Activated CD4-positive, alpha-beta T cell treated with anti-CD3 and anti-CD28 coated beads, Interleukin-2, amount 10 ng/mL, durations not matched to agents 7 days and 5 days (primary cell): ENCODE measurements at places on chromosomes 7 and 10. TPM values are rescaled to one million over a fixed set of nuclear protein-coding genes. Genes with fewer than 3 reads are reported as not detected.
A peak's percentile ranks its signal among the peaks of the same experiment; 100 is the strongest.

- H3K27me3 ChIP-seq: no peaks in the 10 kb centered on the region
- H3K27ac ChIP-seq: no peak overlapping the region
- peaks cover 53% of the 10 kb centered on the region for H3K36me3 ChIP-seq
- H3K4me3 ChIP-seq: no peak overlapping the region
These were observed 9.3 kb upstream of the SPOCK2 start for GRCh38 chr10:72097448-72098300.

- H3K4me3 ChIP-seq: no peak overlapping the region
- H3K4me1 ChIP-seq: peaks cover 31% of the 10 kb centered on the region
- peaks cover 30% of the 10 kb centered on the region for H3K27me3 ChIP-seq
- H3K36me3 ChIP-seq: no peaks in the 10 kb centered on the region
- no peak for DNase-seq
These were observed 46.8 kb downstream of the CH25H start for GRCh38 chr10:89160339-89160738.

DNA sequence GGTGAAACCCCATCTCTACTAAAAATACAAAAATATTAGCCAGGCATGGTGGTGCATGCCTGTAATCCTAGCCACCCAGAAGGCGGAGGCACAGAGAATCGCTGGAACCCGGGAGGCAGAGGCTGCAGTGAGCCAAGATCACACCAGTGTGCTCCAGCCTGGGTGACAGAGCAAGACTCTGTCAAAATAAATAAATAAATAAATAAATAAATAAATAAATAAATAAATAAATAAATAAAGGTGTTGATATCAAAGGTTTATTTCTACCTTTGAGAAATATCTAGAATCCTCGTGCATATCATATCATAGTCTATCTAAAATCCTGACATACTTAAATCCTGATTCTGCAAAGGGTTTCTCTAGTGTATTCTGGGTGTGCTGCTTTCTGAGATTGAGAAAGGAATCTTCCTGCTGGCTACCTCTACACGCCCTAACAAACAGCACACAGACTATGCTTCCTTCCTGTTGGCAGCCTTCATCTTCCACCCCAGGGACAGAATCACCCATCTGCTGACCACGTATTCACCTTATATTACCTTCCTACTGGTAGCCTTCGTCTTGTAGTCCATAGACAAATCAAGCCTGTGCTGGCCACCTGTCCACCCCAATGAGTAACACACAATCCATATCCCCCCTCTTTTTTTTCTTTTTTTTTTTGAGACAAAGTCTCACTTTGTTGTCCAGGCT is 8.7 kb downstream of the ABLIM1 start:
- no peak overlapping the region for H3K4me3 ChIP-seq
- H3K4me1 ChIP-seq: peaks cover 12% of the 10 kb centered on the region
- no peaks in the 10 kb centered on the region for H3K36me3 ChIP-seq
- H3K27me3 ChIP-seq: no peaks in the 10 kb centered on the region
- no peak overlapping the region for H3K27ac ChIP-seq

DNA sequence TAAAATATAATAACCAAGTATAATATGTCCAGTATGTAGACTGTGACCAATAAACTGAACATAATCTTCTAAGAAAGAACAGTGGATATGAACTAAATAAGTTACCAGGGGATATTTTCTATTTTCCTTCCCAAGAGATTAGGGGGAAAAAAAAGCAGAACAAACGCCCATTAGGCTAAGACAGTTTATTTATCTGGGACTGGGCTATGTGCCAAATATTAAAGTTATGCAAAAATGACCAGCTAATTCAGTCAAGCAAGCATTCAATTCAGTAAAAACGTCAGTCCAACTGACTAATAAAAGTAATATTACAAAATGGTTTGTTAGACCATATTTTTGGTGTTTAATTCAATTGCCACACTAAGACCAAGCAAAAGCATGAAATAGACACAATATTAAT is 122.2 kb downstream of the TSPAN12 start:
- DNase-seq: no peak
- no peaks in the 10 kb centered on the region for H3K4me1 ChIP-seq
- H3K4me3 ChIP-seq: no peak overlapping the region
- no peak overlapping the region for H3K27ac ChIP-seq
- no peaks in the 10 kb centered on the region for H3K36me3 ChIP-seq

DNA sequence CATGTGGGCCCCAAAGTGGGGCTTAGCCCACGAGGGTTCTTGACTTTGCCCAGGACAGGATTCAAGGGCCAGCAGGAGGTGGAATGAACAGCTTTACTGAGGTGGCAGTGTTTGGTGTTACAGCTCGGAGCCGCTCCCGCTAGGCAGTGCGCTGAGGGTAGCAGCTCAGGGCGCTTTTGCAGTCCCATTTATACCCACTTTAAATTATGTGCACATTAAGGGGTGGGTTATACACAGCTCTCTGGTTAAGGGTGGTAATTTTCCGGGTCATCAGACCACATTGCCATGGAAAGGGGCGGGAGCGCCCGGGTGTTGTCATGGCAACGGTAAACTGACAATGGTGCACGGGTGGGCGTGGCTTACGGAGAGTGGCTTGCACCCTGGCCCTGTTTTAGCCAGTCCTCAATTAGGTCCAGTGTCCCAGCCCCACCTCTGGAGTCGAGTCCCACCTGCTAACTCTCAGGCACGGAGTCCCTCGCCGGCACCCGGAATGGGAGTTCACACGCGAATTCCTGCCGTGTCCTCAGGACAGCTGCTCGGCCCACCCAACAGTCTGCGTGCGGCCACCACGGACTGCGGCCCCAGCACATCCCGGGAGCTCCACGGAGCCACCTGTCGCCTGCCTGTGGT is 58.2 kb upstream of the PDGFA start:
- DNase-seq: no peak
- H3K36me3 ChIP-seq: peaks cover 4% of the 10 kb centered on the region
- no peaks in the 10 kb centered on the region for H3K27me3 ChIP-seq

DNA sequence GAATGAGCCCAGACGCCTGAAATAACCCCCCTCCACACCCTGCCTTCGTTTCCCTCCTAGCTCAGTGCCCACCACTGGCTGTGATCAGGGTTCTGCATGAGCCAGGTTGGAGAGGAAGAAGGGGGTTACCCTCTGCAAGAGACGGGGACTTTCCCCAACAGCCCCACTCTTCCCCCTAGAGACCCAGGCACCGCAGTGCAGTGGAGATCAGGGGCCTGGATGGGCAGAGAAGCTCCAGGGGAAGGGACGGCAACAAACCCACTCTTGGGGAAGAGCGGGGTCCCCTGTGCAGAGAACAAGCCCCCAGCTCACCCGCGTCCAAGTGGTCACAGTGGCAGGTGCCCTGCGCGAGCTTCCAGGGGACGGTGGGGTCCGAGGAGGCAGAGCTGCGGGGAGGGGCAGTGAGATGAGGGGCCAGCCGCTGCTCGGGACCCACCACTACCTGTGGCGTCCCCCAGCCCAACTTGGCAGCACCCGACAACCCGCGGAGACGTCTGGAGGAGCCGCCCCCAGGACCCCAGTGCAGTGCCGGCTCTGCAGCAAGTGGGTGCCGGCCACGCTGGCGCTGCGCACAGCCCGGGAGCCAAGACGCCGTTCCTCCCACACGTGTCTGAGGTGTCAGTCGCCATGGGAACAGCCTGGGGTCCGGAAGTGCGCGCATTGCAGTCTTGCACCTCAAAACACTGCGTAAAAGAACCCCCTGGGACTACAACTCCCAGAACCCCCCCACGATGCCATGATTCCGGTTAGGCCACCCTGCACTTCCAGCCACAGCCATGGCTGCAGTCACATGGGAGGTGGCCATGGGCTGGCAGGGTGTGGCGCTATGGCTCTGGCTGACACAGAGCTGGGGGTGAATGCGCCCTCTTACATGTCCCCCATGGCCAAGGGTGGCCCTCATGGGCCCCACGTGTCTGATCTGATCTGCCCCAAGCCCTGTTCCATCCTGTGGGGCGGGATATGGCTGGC is 45.8 kb upstream of the WIPI2 start:
- peak; percentile 84 for DNase-seq
- peak overlapping the region; percentile 86 for H3K27ac ChIP-seq
- peaks cover 2% of the 10 kb centered on the region for H3K27me3 ChIP-seq
- H3K4me3 ChIP-seq: peak overlapping the region; percentile 69
- H3K4me1 ChIP-seq: peaks cover 26% of the 10 kb centered on the region

- H3K36me3 ChIP-seq: no peaks in the 10 kb centered on the region
- no peak overlapping the region for H3K27ac ChIP-seq
- no peaks in the 10 kb centered on the region for H3K4me1 ChIP-seq
- no peaks in the 10 kb centered on the region for H3K27me3 ChIP-seq
- DNase-seq: no peak
These were observed 307.9 kb upstream of the SP8 start for GRCh38 chr7:21094589-21094988.

DNA sequence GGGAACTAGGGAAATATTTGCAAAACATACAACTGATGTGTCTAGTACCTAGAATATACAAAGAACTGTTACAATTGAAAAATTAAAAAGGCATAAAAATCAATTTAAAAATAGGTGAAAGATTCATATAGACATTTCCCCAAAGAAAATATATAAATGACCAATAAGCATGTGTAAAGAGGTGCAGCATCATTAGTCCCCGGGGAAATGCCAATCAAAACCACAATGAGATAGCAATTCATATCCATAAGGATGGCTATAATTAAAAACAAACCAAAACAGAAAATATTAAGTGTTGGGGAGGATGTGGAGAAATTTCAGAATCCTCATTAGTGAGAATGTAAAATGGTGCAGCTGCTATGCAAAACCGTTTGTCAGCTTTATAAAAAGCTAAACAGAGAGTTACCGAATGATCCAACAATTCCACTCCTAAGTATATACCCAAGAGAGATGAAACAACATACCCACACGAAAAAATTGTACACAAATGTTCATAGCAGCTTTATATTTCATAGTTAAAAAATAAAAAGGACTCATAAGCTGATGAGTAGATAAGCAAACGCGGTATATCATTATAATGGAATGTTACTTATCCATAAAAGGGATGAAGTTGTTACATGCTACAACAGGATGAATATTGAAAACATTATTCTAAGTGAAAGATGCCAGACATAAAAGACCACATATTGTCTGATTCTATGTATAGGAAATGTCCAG is 210.1 kb upstream of the INHBA start:
- no peak overlapping the region for H3K27ac ChIP-seq
- H3K27me3 ChIP-seq: peaks cover 14% of the 10 kb centered on the region
- no peaks in the 10 kb centered on the region for H3K36me3 ChIP-seq
- no peak overlapping the region for H3K4me3 ChIP-seq

GRCh38 chr7:64685741-64686140 is 19.8 kb downstream of the ZNF107 start:
- DNase-seq: no peak
- no peak overlapping the region for H3K27ac ChIP-seq
- H3K4me3 ChIP-seq: no peak overlapping the region
- peaks cover 20% of the 10 kb centered on the region for H3K36me3 ChIP-seq
- peaks cover 26% of the 10 kb centered on the region for H3K4me1 ChIP-seq
- H3K27me3 ChIP-seq: no peaks in the 10 kb centered on the region

Gene PARD3
- total RNA-seq: 1.0 TPM

GRCh38 chr10:60570272-60570865 is 180.7 kb upstream of the ANK3 start:
- H3K4me1 ChIP-seq: peaks cover 71% of the 10 kb centered on the region
- peak overlapping the region; percentile 61 for H3K27ac ChIP-seq
- no peak for DNase-seq

DNA sequence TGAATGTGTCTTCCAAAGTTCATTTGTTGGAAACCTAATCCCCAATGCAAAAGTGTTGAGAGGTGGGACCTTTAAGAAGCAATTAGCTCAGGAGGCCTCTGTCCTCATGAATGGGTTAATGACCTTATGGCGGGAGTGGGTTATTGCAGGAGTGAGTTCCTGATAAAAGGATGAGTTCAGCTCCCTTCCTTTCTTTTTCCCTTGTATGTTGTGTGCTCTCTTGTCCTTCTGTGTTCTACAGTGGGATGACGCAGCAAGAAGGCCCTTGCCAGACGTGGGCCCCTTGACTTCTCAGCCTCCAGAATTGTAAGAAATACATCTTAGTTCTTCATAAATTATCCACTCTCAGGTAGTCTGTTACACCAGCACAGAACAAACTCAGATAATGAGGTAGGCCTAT is 206.0 kb downstream of the DNAJC1 start:
- peaks cover 29% of the 10 kb centered on the region for H3K4me1 ChIP-seq
- peak overlapping the region; percentile 24 for H3K4me3 ChIP-seq
- peak overlapping the region; percentile 91 for H3K27ac ChIP-seq
- peaks cover 21% of the 10 kb centered on the region for H3K36me3 ChIP-seq
- H3K27me3 ChIP-seq: no peaks in the 10 kb centered on the region

Gene ITPRID1
- not detected for total RNA-seq

Gene COL17A1
- not detected for total RNA-seq

DNA sequence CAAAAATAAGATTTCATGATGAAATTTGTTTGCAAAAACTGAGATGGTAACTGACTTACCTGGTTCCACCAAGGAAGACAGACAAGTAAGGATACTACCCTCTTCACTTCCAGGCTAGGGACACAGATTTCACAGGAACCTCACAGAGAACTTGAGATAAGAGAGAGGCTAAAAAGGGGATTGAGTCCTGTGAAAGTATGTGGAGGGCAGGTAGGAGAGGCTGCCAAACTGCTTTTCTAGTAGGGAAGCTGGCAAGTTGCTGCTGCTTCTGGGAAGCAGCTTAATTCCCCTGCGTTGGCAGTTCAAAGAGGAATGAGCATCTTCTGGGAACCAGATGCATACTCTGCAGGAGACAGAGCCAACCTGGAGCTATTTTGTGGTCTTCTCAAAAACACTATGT is 841.6 kb downstream of the CCSER2 start:
- no peaks in the 10 kb centered on the region for H3K27me3 ChIP-seq
- DNase-seq: no peak
- H3K36me3 ChIP-seq: no peaks in the 10 kb centered on the region
- H3K27ac ChIP-seq: no peak overlapping the region
- no peaks in the 10 kb centered on the region for H3K4me1 ChIP-seq
- H3K4me3 ChIP-seq: no peak overlapping the region

DNA sequence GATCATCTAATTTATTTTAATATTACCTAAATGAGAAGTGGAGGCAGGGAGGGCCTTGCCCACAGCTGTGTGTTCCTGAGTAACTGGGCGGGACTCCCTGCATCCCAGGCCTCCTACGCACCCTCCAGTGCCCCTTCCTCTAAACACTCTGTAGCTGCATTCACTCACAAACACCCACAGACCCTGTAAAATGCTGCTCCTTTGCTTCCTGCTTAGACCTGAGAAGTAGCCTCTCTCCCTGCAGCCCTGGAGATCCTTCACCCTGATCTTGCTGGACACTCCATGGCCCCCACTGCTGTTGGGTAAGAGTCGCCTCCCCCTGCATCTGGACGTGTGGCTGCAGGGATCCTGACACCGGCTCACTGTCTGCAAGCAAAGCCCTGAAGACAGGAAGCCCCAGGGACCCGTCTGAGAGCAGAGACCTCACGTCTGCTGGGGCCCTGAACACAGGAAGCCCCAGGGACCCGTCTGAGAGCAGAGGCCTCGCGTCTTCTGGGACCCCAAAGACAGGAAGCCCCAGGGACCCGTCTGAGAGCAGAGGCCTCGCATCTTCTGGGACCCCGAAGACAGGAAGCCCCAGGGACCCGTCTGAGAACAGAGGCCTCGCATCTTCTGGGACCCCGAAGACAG is 589.8 kb downstream of the DNAJB6 start:
- H3K4me1 ChIP-seq: peaks cover 12% of the 10 kb centered on the region
- no peak for DNase-seq
- H3K4me3 ChIP-seq: no peak overlapping the region
- H3K27me3 ChIP-seq: no peaks in the 10 kb centered on the region
